Activated T-cell treated with anti-CD3 and anti-CD28 coated beads for 4 hours (primary cell): ENCODE measurements at places on chromosomes 3 and 15.

- DNase-seq = no peak
Measured at GRCh38 chr3:182803596-182803995, 10.3 kb downstream of the ATP11B start.

GRCh38 chr3:14880447-14881106 is 61.8 kb downstream of the FGD5 start:
- DNase-seq = no peak

DNA sequence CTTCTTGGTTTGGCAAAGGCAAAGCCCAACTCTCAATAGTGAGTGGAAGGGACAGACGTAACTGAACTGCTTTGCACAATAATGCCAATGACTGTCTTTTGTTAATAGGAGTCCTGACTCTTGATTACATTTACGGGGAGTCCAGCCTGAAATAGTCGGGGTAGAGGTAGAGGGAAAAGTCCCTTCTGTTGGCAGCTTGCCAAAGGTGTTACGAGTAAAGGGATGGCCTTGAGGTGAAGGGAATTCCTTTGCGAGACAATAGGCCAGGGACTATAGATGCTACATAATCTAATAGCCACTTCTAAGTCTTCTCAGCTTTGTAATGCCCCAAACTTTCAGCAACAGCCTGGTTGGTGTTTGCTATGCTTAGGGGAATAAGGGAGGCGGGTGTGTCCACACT is 2.2 kb upstream of the SENP2 start:
- no peak for DNase-seq

DNA sequence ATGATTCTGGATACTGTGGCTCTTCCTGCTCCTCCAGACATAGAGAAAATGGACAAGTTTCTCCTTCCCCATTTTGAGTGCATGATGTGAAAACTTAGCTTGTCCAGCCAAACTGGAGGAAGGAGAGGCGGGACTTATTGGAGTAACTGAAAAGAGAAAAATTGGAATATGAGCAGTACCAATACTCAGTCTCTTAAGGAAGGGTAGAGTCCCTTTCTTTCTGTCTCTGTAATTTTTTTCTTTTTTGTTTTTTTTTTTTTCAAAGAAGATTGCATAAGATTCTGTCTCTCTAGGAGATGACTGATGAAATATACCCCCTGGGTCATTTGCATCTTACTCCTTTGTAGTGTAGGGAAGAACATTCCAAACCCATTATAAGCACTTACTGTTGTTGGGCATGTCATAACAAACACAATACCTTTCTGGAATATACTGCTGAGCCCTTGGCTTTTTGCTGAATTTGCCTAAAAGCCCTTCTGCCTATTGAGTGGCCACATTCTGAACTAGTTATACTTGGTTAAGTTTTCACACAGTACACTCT is 498.1 kb upstream of the TPRG1 start:
- DNase-seq = no peak

GRCh38 chr3:189779166-189779565 is 148.0 kb downstream of the TP63 start:
- DNase-seq = no peak

GRCh38 chr3:100420885-100421284 is 19.5 kb downstream of the LNP1 start:
- no peak for DNase-seq

GRCh38 chr3:152051501-152052404 is 178.3 kb downstream of the SUCNR1 start:
- DNase-seq = no peak

- DNase-seq = no peak
Measured at GRCh38 chr3:14525685-14526631, 14.2 kb downstream of the GRIP2 start.

- no peak for DNase-seq
Measured at GRCh38 chr3:8311321-8311720, 190.3 kb upstream of the LMCD1 start.

DNA sequence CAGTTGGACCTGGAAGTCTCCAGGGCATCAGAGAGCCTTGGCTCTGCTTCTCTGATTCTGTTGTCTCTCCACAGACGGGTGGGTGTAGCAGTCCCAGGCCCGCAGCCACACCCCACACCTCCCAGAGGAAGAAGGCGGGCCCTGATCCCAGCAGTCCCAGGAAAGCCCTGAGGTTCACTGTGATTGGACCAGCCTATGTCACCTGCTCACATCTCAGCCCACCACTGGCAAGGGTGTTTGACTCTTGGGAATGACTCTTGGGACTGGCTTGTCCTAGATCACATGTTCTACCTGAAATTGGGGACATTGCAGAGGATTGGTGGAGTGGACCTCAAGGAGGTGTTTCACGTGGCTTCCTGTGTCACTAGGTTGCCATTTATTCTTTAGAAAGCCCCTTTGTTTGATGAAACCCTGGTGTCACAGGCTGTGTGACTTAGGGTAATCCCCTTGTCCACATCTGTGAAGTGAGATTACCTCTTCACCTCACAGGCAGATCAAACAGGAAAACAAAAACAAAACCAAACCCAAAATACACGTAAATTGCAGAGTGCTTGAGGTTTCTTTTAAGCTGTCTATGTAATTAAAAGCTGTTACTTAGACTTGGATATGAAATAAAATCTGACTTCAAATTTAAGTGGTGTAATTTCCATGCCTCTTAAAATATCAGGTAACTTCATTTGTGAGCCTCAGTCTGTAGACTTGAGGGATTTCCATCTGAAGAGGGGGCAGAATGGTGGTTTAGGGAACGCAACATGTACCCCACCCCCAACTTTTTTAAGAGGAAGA is 26.7 kb downstream of the FLNB start:
- no peak for DNase-seq

DNA sequence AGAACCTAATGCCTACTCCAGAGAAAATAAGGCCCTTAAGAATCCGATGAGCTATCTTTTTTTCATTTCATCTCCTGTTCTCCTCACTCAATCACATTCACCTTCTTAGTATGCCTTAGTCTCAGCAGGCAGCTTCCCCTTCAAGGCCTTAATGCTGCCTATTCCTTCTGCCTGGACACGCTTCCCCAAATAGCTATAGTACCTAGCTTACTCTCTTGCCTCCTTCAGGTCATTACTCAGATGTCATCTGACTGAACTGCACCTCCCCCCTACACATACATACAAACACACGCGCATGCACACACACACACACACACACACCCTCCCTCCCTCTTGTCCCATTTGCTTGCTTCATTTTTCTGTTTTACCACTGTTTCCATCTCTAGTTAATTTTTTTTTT is 191.5 kb upstream of the MLF1 start:
- DNase-seq = no peak

DNA sequence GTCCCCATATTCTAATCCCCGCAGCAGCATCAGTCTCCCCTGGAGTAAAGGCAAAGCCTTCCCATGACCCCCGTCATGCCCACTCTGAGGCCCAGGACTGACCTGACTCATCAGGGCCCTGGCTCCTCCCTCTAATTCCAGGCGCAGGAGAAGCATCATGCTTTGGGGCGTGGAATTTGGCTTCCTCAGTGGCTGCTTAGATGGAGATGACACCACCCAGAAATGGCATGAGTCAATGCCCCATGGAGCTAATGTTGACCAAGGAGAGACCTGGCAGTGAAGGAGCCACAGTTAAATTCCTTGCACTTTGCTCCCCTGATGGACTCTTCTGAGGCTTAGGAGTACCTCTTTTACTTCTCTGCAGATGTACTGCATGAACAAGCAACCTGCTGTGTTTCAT is 204.2 kb upstream of the PROK2 start:
- DNase-seq = no peak

GRCh38 chr15:23606226-23606625 is 40.8 kb downstream of the MKRN3 start:
- DNase-seq = no peak

- DNase-seq = no peak
Measured at GRCh38 chr3:24145981-24146822, 201.1 kb downstream of the NR1D2 start.

- DNase-seq = no peak
Measured at GRCh38 chr3:152703245-152703890, 131.6 kb upstream of the P2RY1 start.

GRCh38 chr3:102089904-102090720 is 240.8 kb downstream of the NFKBIZ start:
- DNase-seq = no peak

GRCh38 chr15:31333119-31333518 is 6.5 kb downstream of the KLF13 start:
- no peak for DNase-seq

DNA sequence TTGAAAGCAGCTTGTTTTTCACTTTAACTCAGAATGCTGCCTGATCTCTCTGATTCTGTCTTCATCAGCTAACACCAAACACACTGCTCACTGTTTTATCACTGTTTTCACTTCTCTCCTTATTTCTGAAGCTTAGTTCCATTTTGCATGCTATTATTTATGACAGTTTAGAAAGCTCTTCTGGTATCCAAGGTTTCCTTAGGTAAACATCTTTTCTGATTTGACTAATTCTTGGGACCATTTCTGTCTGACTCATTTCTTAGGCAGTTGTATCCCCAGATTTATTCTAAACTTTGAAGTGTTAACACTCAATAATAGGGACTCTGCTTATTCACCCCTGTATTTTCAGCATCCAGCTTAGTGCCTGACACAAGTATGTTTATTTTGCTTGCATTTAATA is 167.7 kb downstream of the BCHE start:
- DNase-seq = no peak

DNA sequence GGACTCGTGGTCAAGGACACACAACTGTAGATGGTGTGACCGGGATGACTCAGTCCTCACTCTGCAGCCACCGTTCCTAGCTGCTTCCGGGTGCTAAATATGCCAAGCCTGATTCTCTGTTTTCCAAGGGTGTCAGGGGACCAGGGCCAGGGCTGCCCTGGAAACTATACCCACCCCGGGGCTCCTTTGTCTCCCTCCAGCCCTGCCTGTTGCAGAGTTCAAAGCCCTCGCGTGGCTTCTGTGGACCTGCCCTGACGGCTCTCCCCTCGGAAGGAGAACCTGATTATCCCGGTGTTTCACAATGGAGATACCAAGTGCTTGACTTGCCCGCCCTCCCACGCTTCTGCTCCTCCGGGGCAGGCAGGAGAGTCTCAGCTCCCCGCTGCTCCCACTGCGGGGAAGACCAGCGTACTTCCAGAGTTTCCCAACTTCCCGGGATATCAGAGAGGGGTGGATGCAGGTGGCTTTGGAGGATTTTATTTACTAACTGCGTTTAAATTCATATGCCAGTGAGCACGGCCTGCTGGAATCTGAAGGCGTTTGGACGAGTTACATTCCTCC is 125.0 kb downstream of the ASB7 start:
- no peak for DNase-seq

GRCh38 chr3:31934866-31935265 is 46.2 kb downstream of the OSBPL10 start:
- no peak for DNase-seq

DNA sequence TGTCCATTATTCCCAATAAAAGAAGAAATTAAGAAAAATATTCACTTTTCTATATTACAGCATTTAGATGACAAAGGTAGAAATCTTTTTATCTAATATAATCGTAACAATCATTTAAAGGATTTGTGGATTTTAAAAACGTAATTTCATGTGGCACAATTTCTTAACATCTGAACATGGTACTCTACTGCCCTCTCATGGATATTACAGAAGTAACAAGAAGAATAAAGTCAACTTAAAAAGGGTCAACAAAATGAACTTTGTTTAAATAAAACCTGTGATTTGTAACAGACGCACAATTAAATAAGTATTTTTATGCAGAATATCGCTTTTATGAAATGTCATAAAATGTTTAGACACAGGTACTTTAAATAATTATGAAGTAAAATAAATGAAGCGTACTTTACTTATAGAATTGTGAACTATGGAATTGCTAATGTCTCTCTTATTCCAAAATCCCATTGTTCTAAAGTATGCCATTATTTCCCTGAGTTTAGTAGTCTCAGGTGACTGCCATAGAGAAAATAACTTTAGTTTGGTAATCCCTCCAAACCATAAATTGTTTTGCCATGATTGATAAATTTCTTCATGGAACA is 366.8 kb upstream of the ZNF385D start:
- no peak for DNase-seq

GRCh38 chr3:60363817-60364216 is 887.4 kb downstream of the FHIT start:
- no peak for DNase-seq

DNA sequence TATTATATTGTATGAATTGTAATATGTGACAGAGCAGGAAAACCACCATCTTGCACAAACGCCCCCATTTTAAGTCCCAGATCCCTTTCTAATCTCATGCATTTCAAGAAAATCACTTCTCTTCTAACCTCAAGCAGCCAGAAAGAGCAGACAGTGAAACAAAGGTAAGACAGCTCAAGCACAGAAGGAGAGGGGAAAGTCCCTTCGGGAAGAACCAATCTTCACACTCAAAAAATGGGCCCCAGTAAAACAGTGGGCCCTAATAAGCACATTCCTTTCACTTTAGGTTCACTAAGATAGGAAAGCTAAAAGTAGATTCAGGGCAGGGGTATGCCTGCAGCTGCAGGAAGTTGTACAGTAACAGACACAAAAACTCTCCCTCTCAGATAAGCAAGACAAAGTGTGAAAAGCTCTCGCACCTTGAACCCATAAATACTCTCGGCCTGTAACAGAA is 1268.7 kb downstream of the SI start:
- DNase-seq = no peak

DNA sequence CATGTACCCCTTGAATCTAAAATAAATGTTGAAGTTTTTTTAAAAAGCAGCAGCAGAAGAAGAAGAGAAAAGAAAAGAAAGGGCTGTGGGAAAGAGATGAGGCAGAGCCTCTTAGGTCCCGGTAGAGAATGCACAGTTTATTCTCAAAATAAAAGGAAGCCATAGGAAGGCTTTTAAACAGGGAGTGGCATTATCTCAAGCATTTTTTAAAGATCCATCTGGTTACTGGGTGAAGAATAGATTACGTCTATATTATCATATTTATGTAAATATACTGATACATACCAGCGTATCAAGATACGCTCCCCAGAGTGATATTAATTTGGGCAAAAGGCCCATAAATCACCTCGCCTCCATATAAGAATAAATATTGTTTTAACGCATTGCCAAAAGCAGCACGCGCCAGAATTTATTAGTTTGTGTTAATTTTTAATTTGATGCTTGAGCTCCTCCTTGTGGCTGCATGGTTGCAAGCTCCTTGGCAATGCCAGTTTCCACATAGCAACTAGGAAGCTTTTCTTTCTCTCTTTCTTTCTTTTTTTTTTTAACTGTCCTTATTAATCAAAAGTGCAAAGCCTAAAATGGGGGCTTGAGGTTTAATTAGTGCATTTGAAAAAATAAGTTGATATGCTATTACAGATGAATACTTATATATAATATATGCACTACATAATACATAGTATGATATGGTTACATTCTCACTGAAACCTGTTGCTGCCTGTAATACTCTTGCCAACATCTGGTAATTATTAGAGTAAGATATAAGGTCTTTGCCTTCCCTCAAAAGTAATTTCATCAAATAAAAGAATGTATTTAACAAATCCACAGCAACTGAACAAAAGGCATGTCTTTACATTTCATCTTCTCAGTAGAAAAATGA is 242.8 kb upstream of the UBE2E2 start:
- DNase-seq = no peak

GRCh38 chr3:171974986-171975837 is 64.2 kb upstream of the FNDC3B start:
- no peak for DNase-seq
